WERI-Rb-1 (cell line): ENCODE measurements at places on chromosomes 2 and 18.

DNA sequence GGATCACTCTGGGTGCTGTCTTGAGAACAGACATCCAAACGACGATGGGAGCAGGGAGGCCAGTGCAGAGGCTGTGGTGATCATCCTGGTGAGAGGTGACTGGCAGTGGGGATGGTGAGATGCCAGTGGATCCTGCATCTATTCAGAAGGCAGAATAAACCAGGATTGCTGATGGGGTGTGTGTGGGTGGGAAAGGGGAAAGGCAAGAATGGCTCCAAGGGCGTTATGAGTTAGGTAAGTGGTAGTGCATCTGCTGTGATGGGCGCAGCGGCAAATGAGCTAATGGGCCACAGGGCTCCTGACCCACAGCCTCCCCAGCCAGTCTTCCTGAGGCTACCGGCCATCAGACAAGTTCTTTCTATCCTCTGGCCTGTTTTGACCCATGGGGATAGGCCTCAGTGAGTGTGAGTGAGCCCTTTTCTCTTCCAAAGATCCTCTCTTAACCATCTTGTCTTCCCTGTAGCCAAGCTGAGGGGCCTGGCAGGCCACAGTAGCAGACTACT is 29.6 kb downstream of the SERTAD2 start:
- DNase-seq, result no peak

DNA sequence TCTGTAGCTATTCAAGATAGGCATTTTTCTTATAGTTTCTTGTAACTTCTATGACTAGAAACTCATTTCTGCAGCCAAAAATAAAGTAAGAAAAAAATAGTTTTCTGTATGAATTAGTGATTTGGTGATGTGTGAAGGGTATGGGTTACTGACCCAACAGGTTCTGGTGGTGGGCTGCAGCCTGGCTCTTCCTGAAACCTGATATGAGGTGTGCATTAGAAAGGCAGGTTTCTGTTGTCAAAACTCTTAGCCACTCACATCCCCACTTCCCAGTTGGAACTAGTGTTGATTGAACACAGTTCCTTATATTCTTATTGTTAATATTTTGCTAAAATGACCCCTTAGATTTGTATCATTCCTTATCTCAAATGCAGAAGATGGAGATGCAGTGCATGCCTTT is 330.8 kb downstream of the THSD7B start:
- DNase-seq, result no peak

DNA sequence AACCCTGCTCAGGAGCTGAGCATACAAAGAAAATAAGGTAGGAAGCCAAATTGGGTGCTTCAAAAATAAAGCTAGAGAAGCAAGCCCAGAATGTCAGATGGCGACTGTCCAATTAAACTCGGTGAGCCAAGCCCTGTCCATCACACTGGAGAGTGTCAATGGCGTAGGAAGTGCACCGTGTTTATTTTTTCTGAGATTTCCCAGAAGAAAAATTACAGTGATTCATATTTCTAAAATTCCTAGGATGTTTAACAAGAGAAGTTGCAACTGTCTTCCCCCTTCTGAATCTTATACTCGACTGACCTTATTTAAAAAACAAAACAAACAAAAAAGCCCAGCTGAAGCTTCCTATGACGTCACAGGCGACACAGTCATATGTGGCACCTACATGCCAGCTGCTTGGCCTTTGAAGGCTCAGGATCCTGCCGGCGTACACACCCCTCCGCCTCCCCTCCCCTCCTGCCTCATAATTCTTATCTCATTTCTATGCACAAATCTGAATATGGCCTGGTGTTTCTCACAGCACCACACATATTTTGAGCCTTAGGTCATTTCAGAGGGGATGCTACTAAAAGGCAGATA is 60.8 kb downstream of the MBP start:
- no peak for DNase-seq

DNA sequence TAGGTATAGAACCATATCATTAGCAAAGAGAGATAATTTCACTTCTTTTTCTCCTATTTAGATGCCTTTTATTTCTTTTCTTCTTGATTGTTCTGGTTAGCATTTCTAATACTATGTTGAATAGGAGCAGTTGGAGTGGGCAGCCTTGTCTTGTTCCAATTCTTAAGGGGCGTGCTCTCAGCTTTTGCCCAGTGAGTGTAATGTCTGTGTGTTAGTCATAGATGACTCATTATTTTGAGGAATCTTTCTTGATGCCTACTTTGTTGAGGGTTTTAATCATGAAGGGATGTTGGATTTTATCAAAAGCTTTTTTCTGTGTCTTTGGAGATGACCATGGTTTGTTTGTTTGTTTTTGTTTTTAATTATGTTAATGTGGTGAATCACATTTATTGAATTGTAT is 1453.1 kb upstream of the SLC39A10 start:
- DNase-seq, result no peak
